Activated naive CD8-positive, alpha-beta T cell treated with anti-CD3 and anti-CD28 coated beads, Interleukin-2, amount 50 U/mL, for 24 hours (primary cell): ENCODE measurements at places on chromosomes 3 and 15.
A peak's percentile ranks its signal among the peaks of the same experiment; 100 is the strongest.

- peak; percentile 71 for DNase-seq
These were observed 36.8 kb downstream of the TRANK1 start for GRCh38 chr3:36907911-36908646.

DNA sequence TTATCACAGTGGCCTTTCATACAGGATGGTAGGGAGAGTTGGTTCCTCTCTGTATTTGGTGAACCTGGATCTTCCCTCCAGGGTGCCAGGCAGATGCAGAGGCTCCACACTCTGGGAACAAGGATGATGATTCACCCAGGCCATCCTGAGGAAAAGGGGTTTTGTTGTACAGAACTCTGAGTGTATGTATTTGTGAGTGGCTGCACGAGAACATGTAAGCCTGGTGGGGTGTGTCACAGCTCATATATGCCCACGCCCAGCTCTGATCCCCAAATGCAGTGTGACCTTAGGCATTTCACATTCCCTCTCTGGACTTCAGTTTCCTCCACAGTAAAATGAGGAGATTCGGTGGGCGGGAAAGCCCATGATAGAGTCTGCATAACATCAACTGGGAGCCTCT, 11.6 kb upstream of the CILP start:
- no peak for DNase-seq

DNA sequence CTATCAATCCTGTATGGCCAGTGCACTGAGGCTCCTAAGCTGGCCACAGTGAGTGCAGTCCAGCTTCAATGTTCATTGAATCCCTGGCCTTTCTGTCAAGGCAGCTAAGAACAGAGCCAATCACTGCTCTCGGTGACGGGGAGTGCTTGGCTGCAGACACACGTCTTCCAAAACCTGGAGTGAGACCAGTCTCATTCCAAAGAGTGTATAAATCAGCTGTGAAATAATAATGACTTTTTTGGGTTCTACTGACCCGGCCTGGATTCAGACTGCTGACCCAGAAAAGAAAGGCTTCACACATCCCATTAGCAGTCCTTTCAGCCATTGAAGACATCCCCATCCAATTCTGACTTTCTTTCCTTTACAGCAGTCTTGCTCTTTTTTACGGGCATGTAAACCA, 665.5 kb downstream of the GBE1 start:
- no peak for DNase-seq

DNA sequence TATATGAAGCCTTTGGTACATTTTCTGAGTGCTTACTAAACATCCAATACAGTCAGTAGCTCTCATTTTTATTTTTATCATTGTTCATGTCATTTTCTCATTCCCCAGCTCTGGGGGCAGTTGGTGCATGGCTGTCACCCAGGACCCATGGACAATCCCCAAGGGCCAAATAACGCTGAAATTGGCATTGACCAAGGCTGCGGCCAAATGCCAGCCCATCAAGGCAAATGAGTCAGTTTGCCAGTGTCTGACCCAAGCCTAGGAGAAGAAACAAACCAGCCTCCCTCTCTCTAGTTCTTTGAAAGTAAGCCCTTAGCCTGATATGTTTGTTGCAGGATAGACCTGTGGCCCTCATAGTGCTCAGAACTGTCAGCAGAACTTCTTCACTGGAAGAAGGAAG, 219.2 kb downstream of the THSD4 start:
- no peak for DNase-seq

DNA sequence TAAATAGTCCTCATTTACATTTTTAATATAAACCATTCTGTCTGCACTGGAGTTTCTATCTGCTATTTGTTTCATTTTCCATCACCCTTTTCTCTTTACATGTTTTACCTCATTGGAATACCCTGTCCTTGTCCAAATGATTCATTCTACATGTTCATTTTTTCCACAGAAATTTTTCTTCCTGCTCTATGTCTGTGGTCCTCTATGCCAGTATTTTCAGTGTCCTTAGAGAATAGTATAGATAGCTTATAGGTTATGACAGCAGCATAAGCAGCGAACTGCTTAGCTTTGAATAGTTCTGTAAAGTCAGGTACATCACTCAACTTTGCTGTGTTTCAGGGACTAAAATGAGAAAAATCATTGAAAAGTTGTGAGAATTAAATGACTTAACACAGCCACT, 742.3 kb upstream of the CBLB start:
- DNase-seq, result no peak

- DNase-seq, result no peak
These were observed 68.0 kb downstream of the CHL1 start for GRCh38 chr3:264394-265156.

- no peak for DNase-seq
These were observed 249.4 kb downstream of the LPP start for GRCh38 chr3:188403404-188403803.

- DNase-seq, result no peak
These were observed 103.4 kb downstream of the CHST2 start for GRCh38 chr3:143222981-143223380.

GRCh38 chr3:150013801-150014200, 43.1 kb upstream of the PFN2 start:
- DNase-seq, result no peak

GRCh38 chr15:51702710-51703109, 21.4 kb downstream of the SCG3 start:
- no peak for DNase-seq

DNA sequence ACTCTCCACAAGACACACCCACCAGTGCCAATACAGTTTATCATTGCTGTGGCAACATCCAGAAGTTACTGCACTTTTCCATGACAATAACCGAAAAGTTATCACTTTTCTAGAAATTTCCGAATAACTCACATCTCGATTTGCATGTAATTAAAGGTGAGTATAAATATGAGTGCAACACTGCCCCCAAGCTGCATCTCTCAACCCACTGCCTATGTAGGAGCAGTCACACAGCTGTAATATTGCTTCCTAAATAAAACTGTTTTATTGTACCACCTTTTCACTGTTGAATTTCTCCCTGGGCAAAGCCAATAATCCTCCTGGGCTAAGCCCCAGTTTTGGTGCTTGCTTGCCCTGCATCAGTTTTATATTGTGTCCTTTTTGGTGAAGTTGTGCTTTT, 601.0 kb upstream of the EPHA6 start:
- DNase-seq, result no peak

DNA sequence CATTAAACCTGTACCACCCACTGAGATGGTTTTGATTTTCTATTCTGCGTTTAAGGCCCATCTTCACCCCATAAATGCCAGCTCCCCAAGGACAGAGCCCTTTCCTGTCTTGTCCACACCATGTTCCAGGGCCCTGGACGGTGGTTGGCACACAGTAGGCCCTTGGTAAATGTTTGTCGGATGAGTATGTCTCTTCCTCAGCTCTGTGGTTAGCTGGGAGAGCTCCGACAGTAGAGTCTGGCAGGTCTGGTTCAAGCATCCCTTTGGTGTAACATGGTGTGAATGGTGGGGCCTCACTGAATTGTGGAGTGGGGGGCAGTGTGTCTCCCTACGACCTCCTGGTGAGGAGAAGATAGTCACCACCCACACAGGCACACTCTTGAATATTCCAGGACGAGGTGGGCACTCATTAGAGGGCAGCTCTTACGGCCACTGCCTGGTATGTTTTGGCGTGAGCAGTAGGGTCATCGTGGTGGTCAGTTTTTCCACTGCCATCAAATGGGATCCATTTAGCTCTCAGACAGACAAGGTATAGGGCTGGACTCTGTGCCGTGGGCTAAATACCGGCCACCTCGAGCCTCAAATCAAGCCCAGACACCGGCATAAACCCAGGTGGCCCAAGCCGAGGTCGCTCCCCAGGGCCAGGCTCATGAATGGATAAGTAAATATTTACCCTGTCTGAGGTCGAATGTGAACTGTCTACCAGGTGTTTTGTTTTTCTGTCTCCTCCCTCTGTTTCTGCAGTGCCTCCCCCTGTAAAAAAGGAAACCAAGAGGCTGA, 61.3 kb downstream of the SMAD3 start:
- DNase-seq, result no peak

DNA sequence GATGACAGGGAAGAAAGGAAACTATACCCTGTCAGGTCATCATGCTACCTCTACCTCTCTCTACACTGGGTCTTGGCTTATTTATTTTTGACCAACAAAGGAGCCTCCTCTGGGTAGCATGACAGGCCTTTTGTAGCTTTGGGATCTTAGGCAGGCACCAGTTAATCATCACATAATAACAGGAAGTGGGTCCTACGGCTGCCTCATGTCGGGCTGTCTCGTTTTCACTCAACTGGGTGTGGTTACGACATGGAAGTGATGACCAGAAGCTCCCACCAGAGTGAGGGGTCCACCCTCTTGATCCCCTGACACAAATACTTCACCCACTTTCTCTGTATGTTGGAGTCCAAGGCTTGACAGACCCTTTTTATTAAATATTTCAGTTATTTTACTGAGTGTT, 105.3 kb downstream of the CD47 start:
- peak; percentile 43 for DNase-seq

DNA sequence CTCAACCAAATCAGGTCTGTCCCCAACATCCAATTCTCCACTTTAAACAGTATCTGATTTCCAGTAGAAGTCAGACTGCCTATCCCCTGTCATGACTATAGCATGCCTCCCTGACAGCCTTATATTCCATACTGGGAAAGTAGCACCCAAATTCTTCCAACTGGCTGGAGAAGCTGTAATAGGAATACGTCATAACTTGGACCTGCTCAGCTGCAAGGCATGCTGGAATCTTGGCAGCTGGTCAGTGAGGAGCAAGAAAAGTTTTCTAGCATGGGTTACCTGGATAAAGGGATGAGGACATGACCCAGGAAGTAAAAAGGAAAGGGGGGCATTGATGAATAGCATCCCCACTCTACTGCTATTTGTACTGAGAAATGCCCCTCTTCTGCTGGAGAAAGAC, 8.9 kb downstream of the SEMA5B start:
- DNase-seq, result no peak

GRCh38 chr3:8966150-8966819, 3.0 kb upstream of the RAD18 start:
- DNase-seq, result no peak

GRCh38 chr3:158355623-158356588, 215.1 kb upstream of the MLF1 start:
- no peak for DNase-seq

DNA sequence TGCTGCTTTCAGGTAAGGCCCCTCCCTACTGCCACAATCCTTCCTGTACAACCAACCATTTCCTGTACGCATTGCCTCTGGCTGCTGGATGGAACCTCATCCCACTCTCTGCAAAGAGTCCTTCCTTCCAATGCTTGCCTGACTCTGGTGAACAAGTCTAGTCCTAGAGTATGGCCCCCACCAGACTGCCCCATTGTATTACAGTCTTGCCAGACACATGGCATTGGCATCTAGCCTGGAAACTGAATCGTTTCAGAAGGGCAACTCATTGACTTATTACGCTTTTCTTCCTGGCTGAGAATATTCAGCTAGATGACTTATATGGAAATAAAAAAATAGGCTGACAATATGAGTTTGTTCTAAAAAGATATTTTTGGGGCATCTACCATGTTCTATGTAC, 170.3 kb downstream of the SUCLG2 start:
- DNase-seq, result no peak

DNA sequence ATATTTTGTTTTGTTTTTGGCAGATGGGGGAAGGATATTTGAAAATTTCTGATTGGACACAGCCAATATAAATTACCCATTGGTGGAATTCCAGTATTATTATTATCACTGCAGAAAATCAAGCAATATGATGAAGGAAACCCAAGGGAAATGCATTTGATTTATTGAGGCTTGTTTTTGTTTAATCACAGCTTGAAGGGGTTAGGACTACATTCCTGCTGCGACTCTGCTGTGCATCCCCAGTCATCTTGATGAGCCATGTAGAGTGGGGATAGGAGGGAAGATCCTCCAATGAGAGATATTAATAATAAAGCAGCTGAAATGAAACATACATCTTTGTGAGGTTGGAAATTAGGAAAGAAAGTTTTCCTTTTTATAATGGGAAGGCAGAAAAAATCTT, 208.6 kb downstream of the GAP43 start:
- DNase-seq, result no peak

DNA sequence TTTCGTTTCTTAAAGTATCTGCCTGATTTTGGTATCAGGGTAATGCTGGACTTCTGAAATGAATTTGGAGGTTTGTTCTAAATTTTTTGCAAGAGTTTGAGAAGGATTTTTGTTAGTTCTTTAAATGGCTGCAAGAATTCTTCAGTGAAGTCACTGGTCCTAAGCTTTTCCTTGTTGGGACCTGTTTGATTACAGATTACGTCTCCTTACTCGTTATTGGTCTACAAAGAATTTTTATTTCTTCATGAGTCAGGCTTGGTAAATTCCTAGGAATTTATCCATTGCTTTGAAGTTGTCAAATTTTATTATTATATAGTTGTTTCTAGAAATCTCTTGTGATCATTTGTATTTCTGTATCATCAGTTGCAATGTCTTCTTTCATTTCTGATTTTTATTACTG, 196.0 kb downstream of the DPH6 start:
- DNase-seq, result no peak

- no peak for DNase-seq
These were observed 45.5 kb downstream of the GPR149 start for GRCh38 chr3:154384479-154384878.

DNA sequence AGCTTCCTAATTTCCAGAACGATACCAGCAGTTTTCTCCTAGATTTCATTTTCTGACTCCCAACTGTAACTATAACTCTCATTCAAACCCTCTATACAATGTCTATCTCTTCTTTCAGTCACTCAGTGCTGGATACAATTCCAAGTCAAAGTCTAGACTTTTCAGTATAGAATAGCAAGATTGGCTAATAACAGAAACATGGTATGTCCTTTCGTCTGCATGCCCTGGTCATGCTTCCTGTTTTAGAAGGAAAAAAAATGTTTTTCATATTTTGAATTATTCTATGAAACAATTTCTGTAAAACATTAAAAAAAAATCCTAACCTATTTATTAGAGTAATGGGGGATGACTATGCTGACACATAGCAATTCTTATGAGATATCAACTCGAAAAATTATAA, 180.0 kb downstream of the KCNAB1 start:
- no peak for DNase-seq

- no peak for DNase-seq
These were observed 1.4 kb downstream of the PEAK1 start for GRCh38 chr15:77418391-77418965.

DNA sequence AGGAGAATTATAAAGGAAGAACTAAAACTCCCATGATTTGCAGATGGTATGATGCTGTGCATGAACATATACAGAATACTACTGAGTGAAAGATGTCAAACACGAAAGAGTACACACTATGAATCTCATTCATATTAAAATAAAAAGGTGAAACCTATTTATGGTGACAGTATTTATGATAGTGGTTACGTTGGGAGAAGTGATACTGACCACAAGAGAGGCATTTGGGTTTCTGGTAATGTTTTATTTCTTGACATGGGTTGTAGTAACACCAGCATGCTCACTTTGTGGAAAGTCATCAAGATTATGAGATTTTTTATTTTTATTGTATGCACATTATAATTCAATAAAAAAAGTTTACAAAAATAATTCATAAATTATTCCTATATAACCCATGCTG, 324.0 kb downstream of the GAP43 start:
- no peak for DNase-seq

DNA sequence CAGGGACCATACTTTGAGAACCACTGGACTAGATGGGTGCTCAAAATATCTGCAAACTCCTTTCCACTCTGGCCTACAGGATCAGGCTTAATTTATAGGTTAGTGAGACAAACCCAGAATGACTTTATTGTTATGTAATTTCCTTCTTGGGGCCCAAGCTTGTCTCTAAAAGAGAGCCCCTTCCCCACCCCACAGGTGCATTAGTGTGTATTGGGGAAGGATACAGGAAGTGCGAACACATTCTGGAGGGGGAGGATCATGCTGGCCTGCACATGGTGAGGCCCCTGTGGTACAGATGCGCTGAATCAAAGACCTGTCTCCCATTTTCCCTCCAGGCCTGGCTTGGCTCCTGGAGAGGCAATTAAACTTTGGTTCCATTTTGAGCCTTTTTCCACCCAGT, 273.0 kb upstream of the LRTM1 start:
- no peak for DNase-seq
